CD14-positive monocyte (primary cell): ENCODE measurements at places on chromosomes 6 and 20. TPM values are rescaled to one million over a fixed set of nuclear protein-coding genes. Genes with fewer than 3 reads are reported as not detected.
A peak's percentile ranks its signal among the peaks of the same experiment; 100 is the strongest.

PNPLA1 gene
- polyA plus RNA-seq = 3.5 TPM

SPDEF gene
- not detected for polyA plus RNA-seq

EDN1 gene
- polyA plus RNA-seq = 0.09 and 0.71 TPM in 2 replicates

BICRAL gene
- 2.2 TPM for polyA plus RNA-seq

CLPSL1 gene
- polyA plus RNA-seq = not detected in 2 replicates

RFX6 gene
- not detected for polyA plus RNA-seq

DNA sequence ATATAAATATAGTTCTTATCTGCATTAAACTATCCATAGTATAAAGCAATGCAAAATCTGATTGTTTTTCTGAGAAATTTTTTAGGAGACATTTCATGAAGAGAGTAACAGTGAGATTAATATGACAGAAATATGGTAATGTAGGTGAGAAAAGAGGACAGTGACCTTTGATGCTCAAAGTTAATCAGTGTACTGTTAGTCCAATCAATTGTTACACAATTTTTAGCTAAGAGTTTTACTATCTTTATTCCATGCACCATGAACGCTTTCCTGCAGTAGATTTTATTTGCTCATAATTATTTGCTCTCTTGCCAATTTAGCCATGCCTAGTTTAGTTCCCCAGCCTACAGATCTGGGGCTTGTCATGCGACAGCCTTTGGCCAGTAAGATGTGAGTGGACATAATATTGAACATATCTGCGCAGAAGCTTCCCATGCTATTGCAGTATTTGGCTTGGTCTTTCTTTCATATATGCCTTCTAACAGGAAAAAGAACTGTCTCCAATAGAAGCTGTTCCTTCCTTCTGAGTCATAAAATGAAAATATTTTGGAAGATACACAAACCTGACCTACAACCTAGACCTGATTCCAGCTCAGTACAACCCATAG, 38.7 kb downstream of the FKBP1C start:
- no peaks in the 10 kb centered on the region for H3K27me3 ChIP-seq
- H3K36me3 ChIP-seq = no peaks in the 10 kb centered on the region
- DNase-seq = no peak
- H3K4me3 ChIP-seq = no peak overlapping the region
- no peak overlapping the region for H3K27ac ChIP-seq

DNA sequence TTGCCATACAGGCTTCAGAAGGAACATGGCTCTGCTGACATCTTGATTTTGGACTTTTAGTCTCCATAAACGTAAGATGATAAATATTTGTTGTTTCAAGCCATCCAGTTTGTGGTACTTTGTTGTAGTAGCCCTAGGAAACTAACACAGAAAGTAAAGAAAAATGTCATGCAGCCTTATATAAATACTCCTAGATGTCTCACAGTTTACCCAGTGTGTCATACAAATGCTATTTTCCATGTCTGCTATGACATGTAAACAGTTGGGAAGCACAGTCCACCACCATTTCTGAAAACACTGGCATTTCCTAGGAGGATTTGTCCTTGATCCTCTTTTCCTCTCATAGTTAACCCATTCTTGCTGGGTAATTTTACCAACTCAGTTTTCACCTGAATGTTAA, 30.6 kb upstream of the ME1 start:
- DNase-seq = no peak
- H3K27ac ChIP-seq = no peak overlapping the region
- peaks cover 2% of the 10 kb centered on the region for H3K27me3 ChIP-seq
- H3K36me3 ChIP-seq = no peaks in the 10 kb centered on the region
- H3K4me3 ChIP-seq = no peak overlapping the region

GRCh38 chr20:11094711-11095110, 420.9 kb upstream of the JAG1 start:
- no peak overlapping the region for H3K27ac ChIP-seq
- H3K27me3 ChIP-seq = no peaks in the 10 kb centered on the region
- H3K4me1 ChIP-seq = no peaks in the 10 kb centered on the region
- no peak for DNase-seq

GRCh38 chr6:168150551-168151320, 71.7 kb upstream of the FRMD1 start:
- H3K4me3 ChIP-seq = no peak overlapping the region
- DNase-seq = no peak
- H3K27me3 ChIP-seq = no peaks in the 10 kb centered on the region
- no peak overlapping the region for H3K27ac ChIP-seq
- no peaks in the 10 kb centered on the region for H3K4me1 ChIP-seq

- no peak for DNase-seq
- no peaks in the 10 kb centered on the region for H3K4me1 ChIP-seq
- no peaks in the 10 kb centered on the region for H3K27me3 ChIP-seq
These were observed 47.1 kb upstream of the PMEPA1 start for GRCh38 chr20:57756921-57757320.

GRCh38 chr6:16585805-16586204, 175.5 kb downstream of the ATXN1 start:
- peaks cover 34% of the 10 kb centered on the region for H3K4me1 ChIP-seq
- peak overlapping the region; percentile 54 for H3K4me3 ChIP-seq
- no peaks in the 10 kb centered on the region for H3K27me3 ChIP-seq

- peaks cover 37% of the 10 kb centered on the region for H3K4me1 ChIP-seq
- peaks cover 24% of the 10 kb centered on the region for H3K36me3 ChIP-seq
- no peak overlapping the region for H3K4me3 ChIP-seq
- peak; percentile 57 for DNase-seq
- no peaks in the 10 kb centered on the region for H3K27me3 ChIP-seq
- no peak overlapping the region for H3K27ac ChIP-seq
These were observed 118.8 kb upstream of the TRAF3IP2 start for GRCh38 chr6:111724505-111724904.

GRCh38 chr6:25239059-25239458, 40.1 kb upstream of the CARMIL1 start:
- no peak overlapping the region for H3K27ac ChIP-seq
- H3K36me3 ChIP-seq = no peaks in the 10 kb centered on the region
- no peak for DNase-seq
- no peaks in the 10 kb centered on the region for H3K4me1 ChIP-seq
- H3K27me3 ChIP-seq = no peaks in the 10 kb centered on the region

GRCh38 chr6:75539136-75539535, 45.5 kb upstream of the FILIP1 start:
- no peak overlapping the region for H3K4me3 ChIP-seq
- no peaks in the 10 kb centered on the region for H3K4me1 ChIP-seq
- H3K27me3 ChIP-seq = peaks cover 2% of the 10 kb centered on the region
- H3K36me3 ChIP-seq = no peaks in the 10 kb centered on the region
- no peak overlapping the region for H3K27ac ChIP-seq
- DNase-seq = no peak

GRCh38 chr20:41249411-41250281, 67.9 kb downstream of the ZHX3 start:
- DNase-seq = peak; percentile 8
- H3K36me3 ChIP-seq = no peaks in the 10 kb centered on the region
- no peak overlapping the region for H3K4me3 ChIP-seq
- peaks cover 24% of the 10 kb centered on the region for H3K27me3 ChIP-seq
- no peak overlapping the region for H3K27ac ChIP-seq
- H3K4me1 ChIP-seq = peaks cover 15% of the 10 kb centered on the region

DNA sequence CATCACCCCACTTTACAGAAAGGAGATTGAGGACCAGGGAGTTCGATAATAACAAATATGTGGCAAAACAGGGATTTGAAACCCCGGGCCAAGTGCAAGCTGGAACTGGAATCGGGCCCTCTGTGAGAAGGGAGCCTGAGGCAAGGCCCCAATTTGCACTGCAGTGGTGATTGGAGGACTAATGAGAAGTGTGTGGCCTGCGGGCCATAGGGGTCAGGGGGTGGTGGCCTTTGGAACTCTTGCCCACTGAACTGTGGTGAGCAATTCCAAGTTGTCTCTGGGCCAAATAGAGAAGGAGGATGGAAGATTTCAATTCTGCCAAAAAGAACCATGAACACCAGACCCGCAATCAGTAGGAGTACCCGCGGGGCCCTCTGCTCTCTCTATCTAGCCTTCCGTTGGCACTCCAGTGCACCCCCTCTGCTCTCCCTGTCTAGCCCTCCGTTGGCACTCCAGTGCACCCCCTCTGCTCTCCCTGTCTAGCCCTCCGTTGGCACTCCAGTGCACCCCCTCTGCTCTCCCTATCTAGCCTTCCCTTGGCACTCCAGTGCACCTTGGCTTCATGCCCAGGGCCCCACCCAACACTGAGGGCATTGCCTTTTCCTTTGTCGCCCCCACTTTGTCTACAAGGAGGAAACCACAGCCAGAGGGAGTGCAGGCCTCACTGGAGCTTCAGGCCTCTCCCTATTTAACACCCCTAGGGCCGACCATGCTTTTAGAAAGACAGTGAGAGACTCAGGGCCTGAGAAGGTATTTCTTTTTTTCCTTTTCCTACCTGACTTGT, 6.0 kb upstream of the PTPRA start:
- H3K27me3 ChIP-seq = no peaks in the 10 kb centered on the region
- DNase-seq = no peak
- H3K36me3 ChIP-seq = peaks cover 39% of the 10 kb centered on the region
- no peak overlapping the region for H3K4me3 ChIP-seq
- H3K27ac ChIP-seq = no peak overlapping the region

DNA sequence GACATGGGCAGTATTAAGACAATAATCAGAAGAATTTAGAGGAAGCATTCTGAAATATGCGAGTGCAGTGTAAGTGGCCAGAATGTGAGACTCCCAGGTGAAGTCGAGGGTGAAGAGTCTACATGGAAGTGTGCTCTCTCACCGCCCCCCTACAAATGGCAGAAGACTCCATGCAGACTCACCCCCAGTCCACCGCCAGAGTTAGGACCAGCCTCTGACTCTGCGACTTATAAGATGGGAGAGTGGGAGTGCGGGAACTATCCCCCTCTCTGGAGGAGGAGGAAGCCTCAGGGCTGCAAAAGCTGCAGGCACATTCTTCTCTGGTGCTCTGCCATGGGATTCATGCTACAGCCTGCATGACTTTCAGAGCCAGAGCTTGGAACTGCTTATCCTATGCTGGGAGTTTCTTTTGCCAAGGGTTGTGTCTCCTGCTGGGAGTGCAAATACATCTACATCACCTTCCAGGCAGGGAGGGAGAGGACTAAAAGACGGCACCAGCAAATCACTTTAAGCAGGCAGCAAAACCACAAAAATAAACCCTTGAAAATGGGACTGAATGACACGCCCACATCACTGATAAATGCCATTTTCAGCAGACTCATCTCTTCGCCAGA, 206.7 kb upstream of the SULF2 start:
- no peak for DNase-seq
- no peak overlapping the region for H3K27ac ChIP-seq
- H3K4me3 ChIP-seq = no peak overlapping the region
- no peaks in the 10 kb centered on the region for H3K27me3 ChIP-seq
- H3K36me3 ChIP-seq = no peaks in the 10 kb centered on the region
- no peaks in the 10 kb centered on the region for H3K4me1 ChIP-seq

GRCh38 chr6:150297327-150298029, 71.3 kb upstream of the IYD start:
- H3K27ac ChIP-seq = no peak overlapping the region
- no peaks in the 10 kb centered on the region for H3K4me1 ChIP-seq
- H3K27me3 ChIP-seq = no peaks in the 10 kb centered on the region
- DNase-seq = peak; percentile 15
- no peaks in the 10 kb centered on the region for H3K36me3 ChIP-seq

DNA sequence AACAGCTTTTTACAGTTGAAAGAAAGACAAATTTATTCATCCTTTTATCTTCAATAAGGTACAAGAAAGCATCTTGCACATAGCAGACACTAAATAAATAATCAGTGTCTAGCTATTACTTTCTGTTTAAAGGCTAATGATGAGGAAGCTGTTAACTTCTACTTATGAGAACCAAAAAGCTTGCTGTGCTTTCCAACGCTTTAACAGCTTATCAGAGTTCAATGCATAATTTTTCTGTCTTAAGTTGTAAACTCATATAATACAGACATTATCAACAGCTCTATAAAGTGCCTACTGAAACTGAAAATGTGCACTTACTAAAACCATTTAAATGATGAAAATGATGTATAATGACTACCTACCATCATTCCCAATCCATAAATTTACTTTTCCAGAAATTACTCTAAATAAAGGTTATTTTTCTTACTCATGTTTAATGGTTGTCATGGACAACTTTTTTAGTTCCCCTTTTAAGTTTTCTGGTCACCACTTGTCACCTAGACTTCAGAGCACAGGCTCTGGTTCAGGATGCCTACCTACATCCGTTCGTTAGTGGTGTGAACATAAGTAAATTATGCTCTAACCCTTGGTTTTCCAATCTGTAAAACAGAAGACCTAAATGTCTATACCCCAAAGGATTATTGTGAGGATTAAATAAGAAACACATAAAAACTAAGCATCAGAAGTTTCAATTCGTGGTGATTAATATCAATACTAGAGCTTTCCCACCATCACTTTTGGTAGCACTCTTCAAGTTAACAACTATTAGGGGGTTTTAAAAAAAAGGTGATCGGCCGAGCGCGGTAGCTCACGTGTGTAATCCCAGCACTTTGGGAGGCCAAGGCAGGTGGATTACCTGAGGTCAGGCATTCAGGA, 8.0 kb downstream of the PNISR start:
- peaks cover 40% of the 10 kb centered on the region for H3K36me3 ChIP-seq
- no peak overlapping the region for H3K27ac ChIP-seq
- no peak overlapping the region for H3K4me3 ChIP-seq
- H3K27me3 ChIP-seq = no peaks in the 10 kb centered on the region
- H3K4me1 ChIP-seq = no peaks in the 10 kb centered on the region

DNA sequence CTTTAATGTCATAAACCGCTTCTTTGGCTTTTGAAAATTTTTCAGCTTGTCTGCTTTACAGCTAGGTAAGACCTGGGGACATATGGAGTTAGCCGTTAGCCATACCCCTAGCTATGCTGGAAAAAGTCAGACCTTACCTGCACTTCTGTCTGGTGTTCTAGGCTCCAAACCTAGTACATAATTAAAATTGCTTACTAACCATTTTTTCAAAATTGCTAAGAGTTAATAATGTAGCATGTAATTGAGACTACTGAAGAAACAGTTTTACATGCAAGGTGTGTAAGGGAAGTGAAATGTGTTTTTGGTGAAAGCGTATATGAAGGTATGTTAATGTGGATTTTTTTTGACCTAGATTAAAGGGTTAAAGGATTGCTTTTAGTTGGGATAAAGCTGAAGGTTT, 336.9 kb downstream of the RNF144B start:
- no peaks in the 10 kb centered on the region for H3K27me3 ChIP-seq
- H3K27ac ChIP-seq = no peak overlapping the region
- no peak overlapping the region for H3K4me3 ChIP-seq
